ENCODE measurements at places on chromosomes 13 and 19.
A peak's percentile ranks its signal among the peaks of the same experiment; 100 is the strongest.

DNA sequence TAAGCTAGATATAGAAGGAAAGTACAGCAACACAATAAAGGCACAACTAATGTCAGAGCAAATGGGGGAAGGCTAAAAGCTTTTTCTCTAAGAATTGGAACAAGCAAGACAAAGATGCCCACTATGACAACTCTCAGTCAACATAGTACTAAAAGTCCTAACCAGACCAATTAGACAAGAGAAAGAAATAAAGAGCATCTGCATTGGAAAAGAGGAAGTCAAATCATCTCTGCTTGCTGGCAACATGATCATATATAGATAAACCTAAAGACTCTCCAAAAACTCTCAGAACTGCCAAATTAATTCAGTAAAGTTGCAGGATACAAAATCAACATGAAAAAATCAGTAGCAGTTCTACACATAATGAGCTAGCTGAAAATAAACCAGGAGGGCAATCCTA lies 542.0 kb downstream of the DIAPH3 start:
- DNase-seq: no peak

GRCh38 chr13:53241891-53242348 lies 213.3 kb downstream of the OLFM4 start:
- DNase-seq: no peak

DNA sequence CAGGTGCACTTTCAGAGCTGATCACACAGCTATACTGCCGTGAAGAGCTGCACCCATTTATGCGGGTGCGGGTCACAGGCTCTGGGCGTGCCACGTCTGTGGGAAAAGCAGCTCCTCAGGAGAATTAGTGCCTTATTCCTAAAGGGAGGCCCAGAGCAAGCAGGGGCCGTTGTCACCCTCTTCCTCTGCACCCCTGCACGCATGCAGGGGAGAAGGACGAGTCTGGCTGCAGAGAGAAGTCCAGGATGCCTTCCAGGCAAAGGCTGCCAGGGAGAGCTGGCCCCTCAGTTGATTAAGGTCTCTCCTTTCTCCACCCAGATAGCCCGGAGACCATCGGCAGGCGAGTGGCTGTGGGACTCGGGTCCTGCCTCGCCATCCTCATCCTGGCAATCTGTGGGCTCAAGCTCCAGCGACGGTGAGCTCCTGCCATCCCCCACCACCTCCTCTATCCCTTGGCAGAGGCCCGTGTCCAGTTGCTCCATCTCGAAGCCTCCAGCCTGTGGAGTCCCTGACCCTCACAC lies 3.1 kb upstream of the FFAR1 start:
- no peak for DNase-seq

DNA sequence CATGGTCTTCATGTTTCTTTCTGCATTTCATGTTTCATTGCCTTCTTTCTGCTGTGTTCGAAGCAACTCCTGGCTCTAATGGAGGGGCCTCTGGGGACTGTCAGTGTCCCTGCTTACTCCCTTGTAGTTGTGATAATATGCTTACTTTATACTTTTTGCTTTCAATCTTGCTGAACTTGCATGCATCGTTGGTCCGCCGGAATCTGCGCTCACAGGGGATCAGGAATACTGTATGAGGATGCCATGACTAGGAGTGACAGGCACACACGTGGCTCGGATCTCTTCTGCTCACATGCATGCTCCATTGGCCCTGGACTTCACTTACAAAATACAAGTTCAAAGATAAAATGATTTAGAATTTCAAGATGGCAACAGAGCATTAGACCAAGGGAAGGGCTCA lies 108.8 kb downstream of the SIPA1L3 start:
- DNase-seq: no peak

GRCh38 chr13:33519561-33520467 lies 234.3 kb upstream of the STARD13 start:
- DNase-seq: no peak

GRCh38 chr13:82720986-82721385 lies 1161.3 kb downstream of the SLITRK1 start:
- DNase-seq: no peak

DNA sequence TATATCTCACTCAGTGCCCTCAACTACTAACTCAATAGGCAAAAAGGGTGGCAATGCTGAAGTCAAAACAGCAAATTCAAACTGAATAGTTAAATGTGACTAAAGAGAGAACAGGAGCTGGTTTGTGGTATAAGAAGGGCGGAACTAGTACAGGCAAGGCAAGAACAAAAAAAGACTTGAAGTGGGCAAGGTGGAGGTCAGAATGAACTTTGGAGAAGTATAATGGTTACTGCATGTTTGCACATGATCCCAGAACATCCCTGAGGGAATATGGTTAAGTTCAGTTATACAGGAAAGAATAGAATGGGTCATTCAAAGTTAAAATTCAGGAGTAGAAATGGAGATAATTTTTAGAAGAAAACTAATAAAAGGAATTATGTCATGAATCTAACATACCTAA lies 85.5 kb downstream of the DIAPH3 start:
- DNase-seq: no peak

DNA sequence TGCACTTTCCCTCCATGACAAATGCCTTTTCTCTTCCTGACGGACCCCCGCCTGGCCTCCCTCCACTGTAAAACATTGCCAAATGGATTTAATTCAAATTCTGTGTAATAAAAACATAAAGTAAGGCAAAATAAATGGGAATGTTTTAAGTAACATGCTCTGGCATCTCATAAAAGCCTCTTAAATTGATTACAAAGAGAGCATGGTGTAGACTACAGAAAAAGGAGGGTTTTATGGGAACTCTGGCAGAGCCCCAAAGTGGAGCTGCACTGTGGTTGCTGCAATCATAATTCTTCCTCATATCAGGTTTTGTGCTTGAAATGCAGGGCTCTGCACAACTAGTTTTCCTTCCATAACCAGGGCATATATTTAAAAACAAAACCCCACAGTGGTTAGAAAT lies 44.3 kb upstream of the SIAH3 start:
- DNase-seq: no peak

GRCh38 chr19:13071444-13072187 lies 31.0 kb downstream of the LYL1 start:
- no peak for DNase-seq

- DNase-seq: no peak
These were observed 350.1 kb downstream of the PCDH9 start for GRCh38 chr13:66879988-66880387.

DNA sequence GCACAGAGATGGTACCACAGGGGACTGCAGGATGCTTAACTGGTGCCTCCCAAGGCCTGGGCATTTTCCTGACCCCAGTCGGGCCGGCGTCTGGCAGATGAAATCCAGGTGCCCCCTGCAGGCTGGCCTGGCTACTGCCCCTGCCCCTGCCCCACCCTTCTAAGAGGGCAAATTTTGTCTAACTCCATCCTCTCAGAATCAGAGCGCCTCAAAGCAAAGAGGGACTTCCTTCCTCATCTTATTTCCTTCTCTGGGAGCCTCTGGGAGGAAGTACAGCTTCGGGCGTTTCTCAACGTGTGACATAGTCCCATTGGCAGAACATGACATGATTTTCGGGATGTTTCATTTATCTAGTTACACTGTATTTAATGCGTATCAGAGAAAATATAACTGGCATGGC lies 2.7 kb downstream of the PRKACA start:
- peak; percentile 89 for DNase-seq

GRCh38 chr13:29935309-29935981 lies 85.0 kb upstream of the UBL3 start:
- DNase-seq: no peak

- no peak for DNase-seq
These were observed 60.3 kb downstream of the RAB20 start for GRCh38 chr13:110501188-110501587.

GRCh38 chr13:42603571-42603970 lies 29.6 kb downstream of the TNFSF11 start:
- DNase-seq: no peak

DNA sequence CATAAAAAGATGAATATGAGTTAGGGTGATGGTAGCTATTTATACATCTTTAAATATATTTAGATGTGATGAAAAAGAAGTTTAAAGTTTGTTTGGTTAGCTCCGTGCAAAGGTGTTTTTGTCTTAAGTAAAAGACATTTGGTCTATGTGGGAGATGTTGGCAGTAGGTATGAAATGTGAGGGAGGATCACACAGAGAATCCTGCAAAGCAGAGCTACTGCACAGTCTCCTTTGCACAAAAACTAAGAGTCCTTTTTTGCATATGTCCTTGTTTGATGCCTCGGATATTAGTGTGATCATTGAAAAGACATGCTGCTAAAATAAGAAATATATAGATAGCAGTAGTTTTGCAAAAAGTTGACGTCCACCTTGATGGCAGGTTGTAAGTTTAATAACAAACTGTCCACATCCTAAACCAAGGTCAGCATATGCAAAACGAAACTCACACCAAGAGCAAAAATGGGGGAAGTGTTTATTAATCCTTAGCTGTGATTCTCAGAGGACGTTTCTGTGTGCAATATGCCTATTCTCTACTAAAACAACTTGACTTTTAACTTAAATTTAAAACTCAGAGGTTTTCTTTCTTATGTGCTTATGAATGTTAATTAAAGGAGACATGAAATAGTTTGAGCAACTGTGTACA lies 870.1 kb downstream of the PCDH9 start:
- DNase-seq: no peak

DNA sequence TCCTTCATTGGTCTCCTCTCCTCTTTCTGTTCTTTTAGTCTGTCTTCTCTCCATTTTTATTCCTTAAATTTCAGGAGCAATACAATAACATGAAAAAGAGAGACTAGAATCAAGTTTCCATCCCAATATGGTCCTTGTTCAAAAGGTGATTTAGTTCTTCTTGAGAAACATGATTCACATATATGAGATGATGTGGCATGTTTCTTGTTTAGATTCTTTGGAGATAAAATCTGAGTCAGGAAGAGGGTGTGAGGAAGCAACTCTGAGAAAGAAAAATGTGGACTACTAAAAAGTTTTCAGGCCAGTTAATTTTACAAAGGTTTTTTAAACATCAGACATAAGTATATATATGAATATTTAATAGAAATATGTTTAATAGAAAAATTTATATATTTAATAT lies 231.4 kb downstream of the OXGR1 start:
- no peak for DNase-seq

DNA sequence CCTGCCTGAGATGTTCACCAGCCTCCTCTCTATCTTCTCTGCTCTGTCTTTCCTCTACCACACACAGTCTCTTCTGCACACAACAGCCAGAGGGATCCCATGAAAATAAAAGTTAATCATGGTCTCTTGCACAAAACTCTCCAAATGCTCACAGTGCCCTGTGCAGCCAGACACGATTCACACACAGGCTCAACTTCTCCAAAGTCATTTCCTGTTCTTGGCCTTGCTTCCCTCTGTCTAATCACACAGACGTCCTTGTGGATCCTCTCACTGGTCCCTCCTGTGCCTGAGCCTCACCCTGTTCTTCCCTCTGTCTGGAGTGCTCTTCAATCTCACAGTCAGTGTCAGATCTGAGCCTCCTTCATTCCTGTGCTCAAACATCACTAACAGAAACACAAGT lies 7.8 kb downstream of the SIGLEC12 start:
- peak; percentile 38 for DNase-seq

DNA sequence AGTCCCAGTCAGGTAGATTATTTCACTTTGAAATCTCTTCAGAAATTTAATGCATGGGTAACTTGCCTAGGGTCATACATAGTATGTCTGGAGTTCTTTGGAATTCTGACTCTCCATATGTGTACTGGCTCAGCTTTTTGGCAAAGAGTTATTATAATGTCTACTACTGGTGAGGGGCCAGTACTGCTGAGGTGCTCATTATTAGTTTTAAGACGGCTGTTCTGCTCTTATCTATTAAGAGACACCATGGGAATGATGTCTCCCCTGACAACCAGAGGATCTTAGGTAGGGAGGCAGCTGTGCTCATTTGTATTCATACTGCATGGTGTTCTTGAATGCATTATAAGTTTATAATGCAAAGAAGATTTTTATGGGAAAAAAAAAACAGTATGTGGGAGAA lies 184.1 kb downstream of the RGCC start:
- DNase-seq: no peak
